Urinary bladder (tissue), 4 donors: ENCODE measurements at places on chromosomes 1 and 21. TPM values are rescaled to one million over a fixed set of nuclear protein-coding genes. Genes with fewer than 3 reads are reported as not detected.

DNA sequence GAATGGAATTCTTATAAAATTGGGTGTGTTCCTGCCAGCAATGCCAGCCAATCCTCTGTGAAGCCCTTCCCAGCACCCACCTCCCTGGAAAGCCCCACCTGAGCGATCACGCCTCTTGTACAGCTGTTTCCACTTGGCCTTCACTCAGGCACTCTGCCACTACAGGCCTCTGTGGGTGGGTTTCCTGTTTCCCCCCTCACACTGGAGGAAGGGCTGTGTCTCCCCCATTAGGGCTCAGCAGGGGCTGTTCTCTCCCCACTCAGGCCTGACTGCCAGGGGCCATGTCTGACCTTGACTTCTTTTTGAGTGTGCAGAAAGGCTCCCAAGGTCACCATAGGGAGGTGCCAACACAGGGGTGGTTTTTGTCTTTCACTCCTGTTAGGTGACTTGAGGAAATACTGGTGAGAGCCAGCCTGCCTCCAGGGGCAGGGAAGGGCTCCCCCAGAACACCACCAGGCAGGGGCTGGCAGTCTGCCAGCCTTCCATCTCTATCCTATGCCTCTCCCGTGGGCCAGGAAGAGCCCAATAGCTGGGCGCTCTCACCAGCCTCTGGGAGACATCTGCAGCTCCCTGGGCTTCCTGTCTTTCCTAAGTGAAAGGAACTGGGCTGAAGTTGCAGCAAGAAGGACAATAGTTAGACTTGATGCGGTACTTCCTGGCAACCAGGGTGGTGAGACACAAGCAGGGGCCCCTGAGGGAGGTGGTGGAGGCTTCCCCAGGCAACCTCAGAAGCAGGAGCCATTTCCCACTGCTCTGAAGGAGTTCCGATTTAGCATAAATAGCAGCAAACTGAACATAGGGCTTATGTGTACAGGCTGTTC is 49.1 kb downstream of the ELK4 start:
- DNase-seq = no peak

GRCh38 chr1:109782927-109783326 is 19.2 kb upstream of the EPS8L3 start:
- no peak for DNase-seq

SPRR2A gene
- polyA plus RNA-seq = not detected

DNA sequence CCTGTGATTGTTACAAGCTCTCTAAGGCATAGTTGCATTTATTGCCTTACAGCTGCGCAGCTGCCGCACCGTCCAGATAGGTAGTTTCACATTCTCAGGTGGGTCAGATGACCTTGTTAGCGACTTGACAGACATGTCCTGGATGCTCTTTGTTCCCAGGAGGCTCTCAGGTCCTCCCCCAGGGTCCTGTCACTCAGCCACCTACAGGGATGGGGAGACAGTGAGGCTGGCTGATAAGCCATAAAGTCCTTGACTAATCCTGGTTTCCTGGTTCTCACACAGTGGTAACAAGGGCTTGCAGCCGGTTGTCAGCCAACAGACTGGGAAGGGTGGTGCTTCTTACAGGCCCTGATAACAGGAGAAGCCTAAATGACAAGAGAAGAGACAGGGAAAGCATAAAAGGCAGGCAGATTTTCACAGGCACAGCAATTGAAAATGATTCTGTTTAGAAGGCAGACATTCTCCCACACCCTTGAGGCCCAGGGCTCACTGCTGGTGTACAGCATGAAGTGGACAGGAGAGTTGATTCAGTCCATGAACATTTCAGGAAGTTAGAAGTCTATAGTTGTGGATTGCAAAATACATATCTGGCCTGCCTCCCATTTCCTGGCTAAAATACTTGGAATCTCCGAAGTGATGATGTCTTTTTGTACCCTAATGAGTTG is 2.9 kb downstream of the ARF1 start:
- DNase-seq = no peak

DNA sequence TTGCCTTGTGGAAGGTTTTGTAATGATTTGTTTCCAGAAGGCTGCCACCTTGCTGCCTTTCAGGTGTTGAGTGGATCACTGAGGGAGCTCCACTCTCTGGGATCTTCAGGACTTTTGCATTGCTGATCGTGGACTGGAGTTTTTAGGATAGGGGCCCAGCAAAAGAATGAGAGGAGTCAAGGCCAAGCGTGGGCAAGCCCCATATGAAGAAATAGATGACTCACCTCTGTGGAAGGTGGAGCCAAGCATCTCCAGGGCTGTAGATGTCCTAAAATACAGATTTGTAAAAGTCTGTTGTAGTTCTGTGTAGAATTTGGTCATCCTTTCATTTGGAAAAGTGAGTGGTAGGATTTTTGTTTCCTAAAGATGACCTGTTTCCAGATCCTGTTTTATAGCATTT is 67.0 kb downstream of the ST3GAL3 start:
- no peak for DNase-seq

DNA sequence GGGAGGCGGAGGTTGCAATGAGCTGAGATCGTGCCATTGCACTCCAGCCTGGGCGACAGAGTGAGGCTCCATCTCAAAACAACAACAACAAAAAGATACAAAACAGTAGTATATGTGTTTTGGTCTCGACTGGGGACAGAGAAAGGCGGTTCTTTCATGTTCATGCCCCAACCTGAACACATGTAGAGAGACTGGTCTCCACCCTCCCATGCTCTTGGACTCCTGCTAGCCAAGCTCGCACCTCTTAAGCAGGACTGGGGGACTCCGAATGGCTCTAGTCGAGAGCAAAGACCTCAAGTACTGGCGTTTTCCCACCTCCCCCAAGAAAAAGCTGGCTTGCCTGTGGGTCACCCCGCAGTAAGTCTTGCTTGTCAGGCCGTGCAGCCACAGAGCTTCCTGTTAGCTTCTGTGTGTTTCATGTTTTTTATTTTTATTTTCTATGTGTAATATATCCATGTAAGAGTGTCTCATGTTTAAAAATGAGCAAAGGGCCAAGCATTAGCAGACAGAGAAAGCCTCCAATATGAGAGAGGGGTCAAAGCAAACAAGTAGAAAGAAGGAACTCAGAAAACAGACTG is 91.6 kb downstream of the SCCPDH start:
- no peak for DNase-seq

ANGPTL3 gene
- 0.11 TPM for polyA plus RNA-seq
